ENCODE measurements at places on chromosomes 1 and 21.

DNA sequence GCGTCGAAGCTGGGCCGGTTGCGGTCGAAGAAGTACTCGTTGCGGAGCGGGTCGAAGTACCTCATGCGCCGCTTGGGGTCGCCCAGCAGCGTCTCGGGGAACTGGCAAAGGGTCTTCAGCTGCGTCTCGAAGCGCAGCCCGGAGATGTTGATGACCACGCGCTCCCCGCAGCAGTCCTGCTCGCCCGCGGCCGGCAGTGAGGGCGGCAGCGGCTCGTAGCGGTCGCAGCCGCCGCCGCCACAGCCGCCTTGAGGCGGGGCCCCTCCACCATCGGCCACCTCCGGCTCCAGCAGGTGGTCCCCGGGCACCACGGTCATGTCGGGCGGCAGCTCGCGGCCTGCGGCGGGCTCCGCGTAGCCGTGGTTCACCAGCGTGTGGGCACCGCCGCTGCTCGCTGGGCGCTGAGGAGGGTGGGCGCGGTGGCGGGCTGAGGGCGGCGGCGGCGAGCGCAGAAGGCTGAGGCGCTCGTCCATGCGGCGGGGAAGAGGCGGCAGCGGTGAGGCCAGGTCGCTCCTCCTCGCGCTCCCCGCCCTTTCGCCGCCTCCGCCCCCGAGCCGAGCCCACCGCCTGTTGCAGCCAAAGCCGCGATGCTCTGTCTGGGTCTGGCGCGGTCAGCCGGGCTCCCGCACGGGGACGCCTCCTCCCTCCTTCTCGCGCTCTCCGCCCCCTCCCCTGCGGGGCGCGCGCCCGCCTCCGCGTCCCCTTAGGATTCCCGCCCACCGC, at the start of gene KCNA3:
Gene KCNA3 (minus strand): TSS at position 604 of the 723 bp plus-strand sequence. CDS start 131 bp downstream, at position 473.
- DNase-seq, result peak; percentile 77

DNA sequence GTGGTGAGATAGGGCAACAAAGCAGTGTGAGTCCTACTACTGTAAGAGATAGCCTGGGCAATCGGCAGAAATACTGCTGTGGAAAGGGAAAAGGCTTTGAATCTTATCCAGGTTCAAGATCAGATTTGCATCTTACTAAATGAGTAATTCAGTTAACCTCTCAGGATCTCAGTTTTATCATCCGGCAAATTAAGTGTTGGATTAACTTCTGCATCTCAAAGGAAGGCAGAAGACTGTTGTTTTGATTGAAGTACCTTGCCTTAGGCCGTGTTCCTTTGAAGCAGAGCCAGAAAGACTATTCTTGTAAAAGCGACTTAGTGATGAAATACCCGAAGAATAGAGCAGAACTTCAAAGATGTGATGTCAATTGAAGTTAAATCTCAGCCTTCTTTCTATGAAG, 612.9 kb upstream of the USP24 start:
- DNase-seq, result no peak

DNA sequence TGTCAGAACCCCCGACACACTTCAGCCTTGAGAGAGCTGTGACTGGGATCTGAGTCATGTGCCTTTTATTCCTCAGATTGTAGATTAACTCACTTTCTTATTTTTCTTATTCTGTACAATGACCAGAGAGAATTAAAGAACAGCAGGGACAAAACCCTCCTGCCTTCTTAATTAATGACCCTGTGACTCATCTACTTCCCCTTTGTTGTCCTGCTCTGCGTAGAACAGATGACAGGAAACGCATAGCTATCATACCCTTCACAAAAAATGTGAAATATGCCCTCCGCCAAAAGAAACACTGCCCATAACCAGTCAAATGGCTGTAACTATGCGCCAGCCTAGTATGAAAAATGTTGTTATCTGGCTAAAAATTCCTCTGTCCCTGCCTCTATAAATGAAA, 9.1 kb upstream of the PADI2 start:
- DNase-seq, result no peak

- no peak for DNase-seq
These were observed 51.0 kb upstream of the EFHD2 start for GRCh38 chr1:15358565-15359133.

- DNase-seq, result no peak
These were observed 567.3 kb upstream of the CXADR start for GRCh38 chr21:16945580-16945979.

- DNase-seq, result no peak
These were observed 122.9 kb upstream of the ARHGEF16 start for GRCh38 chr1:3331564-3331963.

GRCh38 chr1:74596717-74597116, 76.9 kb downstream of the ERICH3 start:
- no peak for DNase-seq

GRCh38 chr1:218348628-218349071, 3.5 kb downstream of the TGFB2 start:
- no peak for DNase-seq

DNA sequence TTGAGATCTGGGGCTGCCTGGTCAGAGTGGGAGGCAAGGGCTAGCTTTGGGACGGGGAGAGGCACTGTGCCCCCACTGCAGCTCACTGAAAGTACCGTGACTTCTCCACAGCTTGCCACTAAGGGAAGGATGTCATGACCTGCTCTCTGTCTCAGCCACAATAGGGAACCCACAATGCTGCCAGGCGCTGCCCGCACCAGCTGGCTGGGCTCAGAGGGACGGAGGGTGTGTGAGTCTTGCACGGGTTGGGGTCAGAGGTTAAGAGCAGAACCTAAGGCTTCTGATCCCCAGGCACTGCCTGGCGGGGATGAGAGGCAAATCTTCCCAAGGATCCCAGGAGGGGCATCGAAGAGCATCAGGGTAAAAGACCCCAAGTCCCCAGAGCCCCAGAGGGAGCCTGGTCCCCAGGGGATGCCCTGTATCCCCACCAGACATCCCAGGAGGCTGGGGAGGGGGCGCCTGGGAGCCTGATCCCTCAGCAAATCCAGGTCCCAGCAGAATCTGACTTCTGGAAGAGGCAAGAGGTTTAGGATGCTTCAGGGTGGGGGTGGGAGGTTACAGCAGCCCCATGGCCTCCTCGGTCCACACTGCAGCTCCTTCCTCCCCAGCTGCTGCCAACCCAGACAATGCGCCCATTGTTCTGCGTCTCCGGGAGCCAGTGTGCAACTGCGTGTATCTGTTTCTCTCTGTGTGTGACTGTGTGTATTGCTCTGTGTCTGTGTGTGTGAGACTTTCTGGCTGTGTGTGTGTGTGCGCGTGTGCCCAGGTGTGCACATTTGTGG, 2.0 kb upstream of the MARCKSL1 start:
- DNase-seq, result no peak
